Fibroblast of mammary gland (primary cell): ENCODE measurements at places on chromosomes 2 and 18.

GRCh38 chr18:25019086-25019860 lies 332.7 kb downstream of the ZNF521 start:
- no peak for DNase-seq

DNA sequence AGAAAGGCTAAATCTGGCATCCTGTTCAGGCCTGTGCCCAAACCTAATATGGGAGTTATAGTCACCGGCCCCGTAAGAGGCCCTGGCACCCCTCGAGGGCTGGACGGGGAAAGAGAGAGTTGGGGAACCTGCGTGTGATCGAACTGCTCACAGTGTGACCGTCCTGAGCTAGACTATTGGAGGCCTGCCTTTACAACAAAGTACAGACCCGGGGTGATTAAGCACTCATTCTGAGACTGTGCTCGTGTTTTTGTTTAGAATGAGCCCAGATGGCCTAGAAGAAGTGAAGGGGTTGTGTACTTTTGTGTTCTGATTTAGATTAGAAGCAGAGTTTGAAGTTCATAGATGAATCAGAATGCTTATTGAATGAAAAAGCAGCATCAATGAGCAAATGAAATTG lies 115.3 kb downstream of the ACOXL start:
- DNase-seq, result no peak

- peak; percentile 41 for DNase-seq
Measured at GRCh38 chr2:66686755-66687154, 251.8 kb downstream of the MEIS1 start.

- DNase-seq, result no peak
Measured at GRCh38 chr2:181309586-181309985, 147.6 kb upstream of the ITGA4 start.

GRCh38 chr18:64019922-64020756 lies 50.3 kb downstream of the SERPINB8 start:
- no peak for DNase-seq

DNA sequence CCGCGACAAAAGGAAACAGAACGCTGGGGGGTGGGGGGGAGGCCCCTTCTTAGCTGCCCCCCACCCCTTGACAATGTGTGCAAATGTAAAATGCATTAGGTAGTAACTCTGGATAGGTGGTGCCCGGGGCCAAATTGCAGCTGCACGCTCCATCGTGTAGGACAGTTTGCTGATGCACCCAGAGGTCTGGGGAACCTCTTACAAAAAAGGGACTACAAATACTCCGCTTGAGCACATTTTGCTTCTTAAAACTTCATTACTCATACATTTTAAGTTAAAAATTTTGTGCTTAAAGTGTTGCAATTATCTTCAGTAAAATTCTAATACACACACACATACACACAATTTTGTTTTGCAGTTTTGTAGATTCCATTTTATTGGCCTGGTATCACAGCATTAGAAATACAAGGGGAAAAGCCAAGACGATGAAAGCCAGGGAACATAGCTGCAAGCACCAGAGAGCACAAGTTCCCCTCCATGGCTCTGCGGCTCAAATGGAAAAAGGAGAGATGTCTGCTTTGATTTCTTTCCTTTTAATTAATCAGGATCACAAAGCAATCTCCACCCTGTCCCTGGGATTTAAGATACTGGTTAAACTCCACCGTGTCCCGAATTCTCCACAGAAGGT lies 582.1 kb downstream of the ZEB2 start:
- no peak for DNase-seq

DNA sequence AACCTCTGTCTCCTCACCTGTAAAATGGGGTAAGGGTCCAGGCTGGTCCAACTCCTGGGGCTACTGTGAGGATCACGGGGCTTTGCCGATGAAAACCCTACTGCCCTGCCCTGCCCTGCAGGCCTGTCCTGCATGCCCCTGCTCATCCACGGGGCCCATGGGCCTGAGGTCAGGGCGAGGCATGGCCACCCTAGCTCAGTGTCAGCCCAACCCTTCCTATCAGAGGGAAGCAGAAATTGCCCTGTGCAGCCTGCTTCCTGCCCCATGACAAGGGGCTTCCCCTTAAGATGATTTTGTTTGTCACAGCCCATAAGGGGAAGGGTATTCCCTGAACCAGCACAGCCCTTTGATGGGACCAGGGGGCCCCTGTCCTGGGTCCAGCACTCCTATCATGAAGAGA lies 353.6 kb upstream of the ID2 start:
- DNase-seq, result no peak

DNA sequence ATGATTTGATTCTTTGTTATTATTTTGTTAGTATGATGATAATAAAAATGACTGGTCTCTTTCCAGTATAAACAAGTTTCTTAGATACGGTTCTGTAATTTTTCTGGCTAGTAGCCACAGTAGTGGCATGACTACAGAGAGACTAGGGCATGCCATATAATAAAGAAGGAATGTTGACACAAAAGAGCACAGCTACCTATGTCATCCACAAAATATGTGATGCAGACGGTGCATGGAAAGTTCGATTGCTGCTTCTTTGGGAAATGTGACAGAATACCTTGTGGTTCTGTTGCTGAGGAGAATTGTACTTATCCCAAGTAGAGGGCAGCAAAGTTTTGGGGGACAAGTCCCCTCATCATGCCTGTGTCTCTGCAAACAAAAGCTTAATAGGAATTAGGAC lies 26.1 kb upstream of the SETBP1 start:
- peak; percentile 54 for DNase-seq

DNA sequence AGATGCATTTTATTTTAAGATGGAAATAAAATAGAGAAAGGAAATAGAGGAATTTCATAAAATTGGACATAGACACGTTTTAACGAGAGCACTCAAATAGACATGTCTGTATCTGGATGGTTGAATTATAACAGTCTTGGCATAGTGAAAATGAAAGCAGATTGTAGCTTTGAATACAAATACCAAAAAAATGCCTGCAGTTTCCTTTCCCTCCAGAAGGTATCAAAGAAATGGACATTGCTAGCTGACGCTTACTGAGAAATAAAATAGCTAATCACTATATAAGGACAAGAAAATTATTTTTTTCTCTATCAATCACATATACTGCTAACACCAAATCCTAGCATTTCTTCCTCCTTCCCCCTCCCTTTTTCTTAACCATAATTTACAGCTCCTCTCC lies 11.4 kb upstream of the MAPRE2 start:
- DNase-seq, result no peak

- DNase-seq, result no peak
Measured at GRCh38 chr2:239344857-239345216, 56.0 kb downstream of the HDAC4 start.

GRCh38 chr2:1747065-1747941 lies 3.0 kb upstream of the PXDN start:
- DNase-seq, result no peak

- DNase-seq, result peak; percentile 28
Measured at GRCh38 chr2:160114020-160114419, 51.6 kb upstream of the PLA2R1 start.

GRCh38 chr2:240568678-240569522 lies 616 bp downstream of the RNPEPL1 start:
- peak; percentile 58 for DNase-seq

DNA sequence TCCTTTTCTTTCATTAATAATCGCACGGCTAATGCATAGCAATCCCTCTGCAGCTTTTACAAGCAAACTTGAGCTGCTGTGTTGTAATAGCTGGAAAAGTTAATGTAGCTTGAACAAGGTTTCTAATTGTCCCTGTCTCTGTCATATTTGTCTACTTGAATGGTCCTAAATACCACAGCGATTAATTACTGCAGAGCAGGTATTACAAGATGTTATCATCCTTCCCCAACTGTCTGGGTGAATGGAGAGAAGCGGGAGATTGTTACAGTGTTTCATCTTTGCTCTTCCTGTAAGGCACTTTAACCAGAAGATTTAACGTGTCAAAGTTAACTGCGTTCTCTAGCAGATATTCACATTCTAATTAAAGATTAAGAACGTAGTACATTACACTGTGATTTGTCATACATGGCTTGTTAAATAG lies 422.2 kb upstream of the POU3F3 start:
- no peak for DNase-seq

DNA sequence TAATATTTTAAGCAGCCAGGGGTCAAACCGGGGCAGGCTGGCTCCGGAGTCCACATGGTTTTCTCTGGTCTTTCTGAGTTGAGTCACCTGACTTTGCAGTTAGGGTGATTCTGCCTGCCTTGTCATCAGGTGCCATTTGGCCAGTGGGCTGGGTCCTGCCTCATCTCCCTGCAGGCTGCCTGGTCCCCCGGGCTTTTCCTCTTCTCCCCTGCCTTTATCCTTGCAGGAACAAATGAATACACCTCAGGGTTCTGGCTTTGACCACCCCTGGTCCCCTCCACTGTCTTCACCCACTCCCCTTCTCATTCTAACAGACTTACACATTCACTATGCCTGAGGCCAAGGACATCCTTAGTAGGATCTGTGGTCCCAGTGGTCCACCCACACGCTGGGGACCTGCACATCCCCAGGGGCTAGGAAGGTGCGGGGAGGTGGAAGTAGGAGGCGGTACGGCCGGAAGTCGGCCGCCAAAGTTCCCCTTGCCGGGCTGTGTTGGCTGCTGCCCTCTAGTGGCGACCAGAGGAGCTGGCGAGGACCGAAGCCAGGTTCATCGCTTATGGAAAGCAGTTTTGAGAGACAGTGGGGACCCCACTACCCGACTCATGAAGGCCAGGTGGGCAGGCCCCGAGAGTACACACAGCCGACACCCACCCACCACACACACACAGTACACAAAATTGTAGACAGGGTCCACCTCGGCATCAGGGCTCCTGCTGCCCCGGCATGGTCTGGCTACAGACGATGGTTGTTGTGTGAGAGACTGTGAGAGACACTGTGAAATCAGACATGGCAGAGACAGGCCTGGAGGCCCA lies 6.3 kb upstream of the TEX261 start:
- DNase-seq, result peak; percentile 61

DNA sequence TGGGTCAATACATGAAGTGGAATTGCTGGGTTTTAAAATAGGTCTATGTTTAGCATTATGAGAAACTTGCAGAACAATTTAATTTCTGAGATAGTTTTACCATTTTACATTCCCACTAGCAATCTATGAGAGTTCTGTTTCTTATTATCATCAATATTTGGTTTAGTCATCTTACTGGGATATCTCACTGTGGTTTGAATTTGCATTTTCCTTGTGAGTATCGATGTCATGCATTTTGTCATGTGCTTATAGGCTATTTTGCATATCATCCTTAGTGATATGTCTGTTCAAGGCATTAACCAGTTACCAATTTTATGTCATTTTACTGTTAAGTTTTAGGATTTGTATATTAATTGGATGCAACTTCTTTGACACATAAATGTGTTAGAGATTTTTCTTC lies 204.4 kb downstream of the MCFD2 start:
- DNase-seq, result peak; percentile 51

- DNase-seq, result no peak
Measured at GRCh38 chr2:121965661-121966060, 210.2 kb downstream of the TSN start.

- DNase-seq, result peak; percentile 89
Measured at GRCh38 chr2:176280867-176281658, 11.8 kb downstream of the MTX2 start.

- no peak for DNase-seq
Measured at GRCh38 chr2:156339110-156339847, 6.8 kb upstream of the NR4A2 start.

- no peak for DNase-seq
Measured at GRCh38 chr2:218577482-218578220, 9.0 kb downstream of the CNOT9 start.

- peak; percentile 65 for DNase-seq
Measured at GRCh38 chr2:162153608-162154224, 1.7 kb upstream of the GCG start.

GRCh38 chr2:31429040-31429439 lies 14.5 kb upstream of the XDH start:
- DNase-seq, result no peak

- DNase-seq, result no peak
Measured at GRCh38 chr2:23452372-23452771, 67.4 kb downstream of the KLHL29 start.

DNA sequence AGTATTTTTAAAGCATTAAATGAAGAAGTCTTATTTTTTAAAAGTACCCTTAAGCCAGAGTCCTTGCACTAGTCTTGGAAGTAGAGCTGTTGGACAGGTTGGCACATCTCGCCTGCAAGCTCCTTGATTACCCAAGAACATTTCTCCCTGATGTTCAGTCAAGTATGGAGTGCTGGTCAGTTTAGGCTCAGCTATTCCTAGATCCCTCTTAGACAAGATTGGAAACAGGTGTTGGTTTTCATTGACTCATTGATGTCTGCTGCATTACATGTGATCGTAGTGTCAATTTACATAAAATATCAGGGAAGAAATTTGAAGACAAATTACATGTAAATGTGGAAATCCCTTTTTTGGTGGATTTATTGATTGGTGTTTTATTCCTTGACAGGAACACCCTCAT lies 170.4 kb downstream of the ZNF407 start:
- peak; percentile 59 for DNase-seq
